NCI-H187 (cell line): ENCODE measurements at places on chromosomes 13 and 19.

DNA sequence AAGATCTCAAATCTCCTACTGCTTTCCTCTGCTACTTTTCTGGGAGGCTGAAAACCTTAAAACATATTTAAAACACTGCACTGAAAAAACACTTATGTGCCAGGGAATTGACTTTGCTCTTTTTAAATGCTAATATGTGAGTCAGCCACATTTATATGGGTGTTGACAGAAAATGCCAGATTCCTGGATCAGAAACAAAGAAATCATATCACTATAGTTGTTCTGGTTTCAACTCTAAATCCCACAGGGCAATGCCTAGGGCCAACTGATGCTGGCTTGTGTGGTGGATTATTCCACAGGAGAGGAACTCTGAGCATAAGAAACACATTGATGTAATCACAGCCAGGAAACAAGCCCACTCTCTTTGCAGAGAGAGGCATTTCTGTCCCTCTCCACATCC lies 1439.0 kb upstream of the SPRY2 start:
- DNase-seq = no peak

GRCh38 chr13:99724633-99725517 lies 223.6 kb downstream of the TM9SF2 start:
- no peak for DNase-seq

DNA sequence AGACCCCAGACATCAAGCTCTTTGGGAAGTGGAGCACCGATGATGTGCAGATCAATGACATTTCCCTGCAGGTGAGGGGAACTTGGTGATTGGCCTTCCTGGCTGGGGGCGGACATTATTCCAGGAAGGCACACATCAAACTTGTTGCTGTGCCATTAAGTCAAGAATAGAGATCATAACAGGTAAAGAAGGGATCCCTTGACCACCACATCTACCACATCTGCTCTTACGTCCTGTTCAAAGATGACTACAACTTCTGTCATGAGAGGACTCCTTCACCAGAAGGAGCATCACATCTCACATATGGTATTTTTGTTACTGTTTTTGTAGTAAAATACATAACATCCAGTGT lies 1.1 kb downstream of the RPS5 start:
- no peak for DNase-seq

- DNase-seq = peak; percentile 85
Measured at GRCh38 chr19:12884926-12885748, 1.9 kb downstream of the KLF1 start.

DNA sequence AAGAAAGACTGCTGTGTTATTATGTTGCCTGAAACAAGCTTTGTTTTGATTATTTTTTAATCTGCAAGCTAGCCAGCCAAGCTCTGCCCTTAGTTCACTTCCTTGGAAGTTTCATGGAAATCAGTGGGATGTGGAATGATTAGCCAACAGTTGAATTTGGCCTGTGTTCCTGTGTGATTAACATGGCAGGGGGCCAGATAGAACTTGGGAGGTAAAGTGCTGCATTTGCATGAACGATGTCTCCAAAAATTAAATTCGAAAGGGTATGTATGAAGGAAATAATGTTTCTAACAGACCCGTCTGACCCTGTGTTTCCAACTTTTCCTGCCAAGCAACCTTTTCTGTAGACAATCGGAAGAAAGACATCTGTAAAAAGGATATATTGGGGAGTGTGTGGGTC lies 32.2 kb downstream of the UFM1 start:
- DNase-seq = no peak

GRCh38 chr13:76683168-76683567 lies 203.0 kb downstream of the KCTD12 start:
- DNase-seq = no peak

- no peak for DNase-seq
Measured at GRCh38 chr13:38868870-38869269, 121.8 kb downstream of the STOML3 start.

- DNase-seq = no peak
Measured at GRCh38 chr13:66553391-66553790, 676.7 kb downstream of the PCDH9 start.

DNA sequence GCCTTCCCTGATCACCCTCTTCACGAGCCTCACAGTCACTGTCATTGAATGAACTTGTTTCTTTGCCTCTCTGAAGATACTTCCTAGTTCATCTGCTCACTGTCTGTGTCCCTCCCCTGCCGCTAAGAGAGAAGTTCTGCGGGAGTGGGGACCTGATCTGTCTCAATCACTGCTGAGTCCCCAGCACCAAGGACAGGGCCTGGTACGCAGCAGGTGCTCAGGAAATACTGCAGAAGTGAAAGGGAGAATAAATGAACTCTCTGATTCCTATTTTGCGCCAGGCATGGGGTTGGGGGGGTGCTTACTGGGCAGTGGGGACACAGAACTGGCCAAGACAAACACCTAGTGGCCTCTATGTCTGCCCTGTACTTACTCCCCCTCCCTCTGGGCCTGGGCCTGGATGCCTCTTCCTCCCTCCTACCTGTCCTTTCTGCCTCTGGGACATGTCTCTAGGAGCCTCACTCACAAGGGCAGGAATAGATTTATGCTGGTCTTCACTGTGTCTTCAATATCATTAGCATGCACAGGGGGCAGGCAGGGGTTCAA lies 17.5 kb downstream of the FCGBP start:
- no peak for DNase-seq

GRCh38 chr13:106566641-106567473 lies 1.1 kb downstream of the ARGLU1 start:
- no peak for DNase-seq

GRCh38 chr13:44088991-44089413 lies 209.3 kb downstream of the LACC1 start:
- no peak for DNase-seq

- peak; percentile 12 for DNase-seq
Measured at GRCh38 chr19:51093101-51093500, 10.4 kb upstream of the KLK14 start.

DNA sequence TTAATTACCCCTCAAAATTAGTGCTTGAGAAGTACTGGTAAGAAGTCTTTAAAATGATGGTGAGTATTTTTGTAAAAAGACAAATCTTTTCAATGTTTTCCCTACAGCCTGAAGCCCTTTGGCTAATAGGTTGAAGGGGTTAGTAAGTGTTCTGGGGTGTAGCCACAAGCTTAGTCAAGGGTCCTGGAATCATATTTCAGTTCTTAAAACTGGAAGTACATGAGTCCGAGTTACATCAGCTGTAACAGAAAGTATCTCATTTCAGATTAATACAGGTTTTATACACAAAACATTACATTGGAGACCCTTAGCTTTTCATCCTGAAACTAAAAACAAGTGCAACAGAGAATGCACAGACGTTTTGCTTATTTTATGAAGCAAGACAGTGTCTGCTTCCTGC lies 52.7 kb upstream of the TEX29 start:
- no peak for DNase-seq

DNA sequence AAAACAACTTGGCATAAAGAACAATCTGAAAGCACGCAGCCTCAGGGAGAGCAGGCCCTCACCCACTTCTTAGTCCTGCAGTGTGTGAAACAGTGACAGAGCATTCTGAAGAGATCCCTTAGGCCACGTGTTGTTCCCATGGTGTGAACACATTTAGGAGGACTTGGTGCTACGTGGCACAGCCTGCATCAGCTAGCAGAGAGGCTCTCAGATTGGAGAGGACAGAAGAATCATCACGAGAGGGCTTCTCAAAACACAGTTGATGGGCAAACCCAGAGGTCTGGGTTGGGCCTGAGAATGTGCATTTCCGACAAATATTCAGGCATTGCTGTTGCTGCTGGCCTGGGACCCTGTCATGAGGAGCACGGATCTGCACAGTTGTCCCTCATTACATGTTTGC lies 26.1 kb upstream of the TFDP1 start:
- no peak for DNase-seq

- no peak for DNase-seq
Measured at GRCh38 chr13:36207672-36208071, 6.7 kb downstream of the SOHLH2 start.

DNA sequence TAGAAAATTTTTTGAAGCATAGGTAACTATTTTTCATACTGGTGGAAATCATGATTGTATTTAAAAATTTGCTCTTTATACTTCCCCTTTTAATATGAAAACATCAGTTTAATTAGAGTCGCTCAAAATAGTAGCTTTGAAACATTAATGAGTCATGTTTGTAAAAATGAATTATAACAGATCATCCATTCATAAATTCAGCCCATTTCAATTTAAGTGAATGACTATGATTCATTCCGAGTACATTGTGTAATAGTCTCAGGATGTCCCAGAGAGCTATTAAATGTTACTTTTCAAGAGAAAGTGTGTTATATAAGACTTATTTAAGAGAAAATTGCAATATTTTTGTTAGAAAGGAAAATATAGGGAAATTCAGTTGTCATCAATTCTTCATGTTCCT lies 111.0 kb downstream of the FNDC3A start:
- no peak for DNase-seq

DNA sequence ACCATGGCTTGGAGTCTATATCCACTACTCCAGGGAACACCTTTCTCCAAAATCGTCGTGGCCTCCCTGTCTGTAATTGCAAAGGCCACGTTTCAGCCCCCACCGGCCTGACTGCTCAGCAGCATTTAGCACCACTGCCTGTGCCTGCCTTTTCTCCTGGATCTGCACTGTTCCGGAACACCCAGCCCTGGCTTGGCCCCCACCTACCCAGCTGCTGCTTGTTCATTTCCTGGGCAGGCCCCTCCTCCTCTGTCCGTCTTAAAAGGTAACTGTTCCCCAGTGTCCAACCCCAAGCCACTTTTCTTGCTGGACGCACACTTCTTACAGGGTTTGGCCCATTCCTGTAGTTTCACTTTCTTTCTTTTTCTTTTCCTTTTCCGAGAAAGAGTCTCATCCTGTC lies 8.5 kb upstream of the SYT5 start:
- DNase-seq = no peak

GRCh38 chr13:51844862-51845573 lies at the start of gene TMEM272:
Gene TMEM272 (minus strand): TSS chr13:51845177. CDS start chr13:51838530, 6,647 bp downstream.
- DNase-seq = no peak

- no peak for DNase-seq
Measured at GRCh38 chr13:110447058-110447511, 114.4 kb downstream of the RAB20 start.

DNA sequence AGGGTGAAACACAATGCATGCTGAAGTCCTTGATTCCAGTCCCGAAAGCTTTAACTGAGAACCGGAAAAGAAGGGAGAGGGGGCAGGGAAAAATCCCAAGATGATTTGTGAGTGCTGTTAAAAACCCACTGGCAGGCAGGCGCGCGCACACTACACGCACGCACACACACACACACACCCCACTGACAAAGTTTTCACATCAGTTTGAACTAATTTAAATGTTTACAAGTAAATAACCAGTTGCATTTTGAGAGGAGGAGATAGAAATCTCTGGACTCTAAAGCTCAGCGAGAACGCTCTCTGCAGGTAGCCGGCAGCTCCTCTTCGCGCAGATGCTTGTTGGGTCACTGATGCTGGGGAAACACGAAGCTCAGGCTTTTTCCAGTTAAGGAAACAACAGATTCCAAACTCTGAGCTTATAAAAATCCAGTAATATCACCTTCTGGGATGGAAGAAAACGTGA lies 818 bp upstream of the SLITRK1 start:
- no peak for DNase-seq

- no peak for DNase-seq
Measured at GRCh38 chr19:29524201-29524911, 1.4 kb upstream of the VSTM2B start.

DNA sequence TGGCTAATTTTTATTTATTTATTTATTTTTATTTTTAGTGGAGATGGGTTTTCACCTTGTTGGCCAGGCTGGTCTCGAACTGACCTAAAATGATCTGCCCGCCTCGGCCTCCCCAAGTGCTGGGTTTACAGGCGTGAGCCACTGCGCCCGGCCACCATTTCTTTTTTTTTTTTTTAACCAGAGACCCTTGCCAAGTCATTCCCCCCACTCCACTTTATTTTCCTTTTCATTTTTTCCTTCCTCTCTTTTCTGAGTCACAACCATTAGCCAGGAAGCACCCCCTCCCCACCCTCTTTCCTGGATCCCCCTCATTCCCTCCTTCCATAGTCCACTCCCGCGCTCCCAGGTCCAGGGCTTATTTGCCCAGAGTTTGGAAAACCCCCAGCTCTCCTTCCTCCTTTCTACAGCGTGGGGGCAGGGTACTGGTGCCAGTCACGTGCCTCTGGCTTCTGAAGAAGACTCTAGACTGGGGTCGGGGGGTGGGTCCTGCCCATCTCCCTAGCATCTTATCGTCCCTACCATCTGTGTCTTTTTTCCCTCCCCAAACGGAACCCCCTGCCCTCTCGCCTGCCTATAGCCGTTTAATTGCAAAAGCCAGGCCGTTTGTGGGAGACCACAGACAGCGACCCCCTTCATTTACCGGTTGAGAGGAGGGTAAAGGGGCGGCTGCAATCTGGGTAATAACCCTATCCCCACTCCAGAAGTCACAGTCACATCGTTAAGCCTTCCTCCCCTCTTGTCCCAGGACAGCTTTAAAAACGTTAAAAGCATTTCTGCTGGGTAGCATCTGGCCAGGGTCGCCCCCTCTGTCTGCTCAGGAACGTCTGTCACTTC lies 1.1 kb upstream of the CALR start:
- DNase-seq = no peak

GRCh38 chr13:86581706-86582105 lies 782.5 kb upstream of the SLITRK6 start:
- no peak for DNase-seq

GRCh38 chr19:10133596-10133995 lies 13.9 kb upstream of the EIF3G start:
- peak; percentile 39 for DNase-seq

DNA sequence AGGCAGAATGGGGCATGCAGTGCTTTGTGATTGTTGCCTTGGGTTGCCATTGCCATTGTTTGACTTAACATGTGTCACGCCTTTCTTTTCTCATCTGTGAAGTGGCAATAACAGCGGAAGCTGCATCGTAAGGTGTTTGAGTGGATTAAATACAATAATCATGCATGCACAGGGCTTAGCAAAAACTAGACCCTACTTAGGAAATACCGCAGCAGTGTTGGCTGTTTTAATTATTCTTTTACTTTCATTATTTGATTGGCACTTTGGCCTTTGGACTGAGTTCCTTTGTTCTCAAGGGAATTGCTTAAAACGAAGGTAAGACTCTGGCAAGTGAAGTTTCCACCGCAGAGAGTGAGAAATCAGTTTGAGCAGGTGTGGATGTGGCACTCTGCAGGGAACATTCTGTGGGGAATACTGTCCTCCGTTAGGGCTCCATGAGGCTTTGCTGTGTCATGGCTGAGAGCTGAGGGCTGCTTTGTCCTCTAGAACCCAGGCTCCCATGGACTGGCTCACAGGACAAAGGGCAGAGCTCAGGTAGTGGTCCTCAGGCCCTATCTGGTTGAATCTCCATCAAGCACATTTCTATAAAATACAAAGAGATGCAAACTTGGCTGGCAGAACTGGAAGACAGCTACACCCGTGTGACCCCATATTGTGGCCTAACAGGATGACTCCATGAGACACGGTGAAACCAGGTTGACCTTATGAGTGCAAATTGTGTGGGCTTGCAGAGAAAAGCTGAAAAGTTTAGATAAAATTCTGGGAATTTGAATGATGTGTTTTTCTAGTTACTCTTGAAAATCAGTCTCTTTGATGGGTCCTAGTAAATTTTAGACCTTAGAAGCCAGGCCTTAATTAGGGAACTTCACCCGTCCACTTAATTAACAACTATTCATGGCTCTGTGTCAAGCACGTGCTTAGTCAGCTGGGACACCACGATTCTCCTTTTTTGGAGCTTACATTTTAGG lies 407.2 kb downstream of the KCNRG start:
- peak; percentile 60 for DNase-seq
